ENCODE measurements at places on chromosomes 12 and 14. TPM values are rescaled to one million over a fixed set of nuclear protein-coding genes. Genes with fewer than 3 reads are reported as not detected.
A peak's percentile ranks its signal among the peaks of the same experiment; 100 is the strongest.

DNA sequence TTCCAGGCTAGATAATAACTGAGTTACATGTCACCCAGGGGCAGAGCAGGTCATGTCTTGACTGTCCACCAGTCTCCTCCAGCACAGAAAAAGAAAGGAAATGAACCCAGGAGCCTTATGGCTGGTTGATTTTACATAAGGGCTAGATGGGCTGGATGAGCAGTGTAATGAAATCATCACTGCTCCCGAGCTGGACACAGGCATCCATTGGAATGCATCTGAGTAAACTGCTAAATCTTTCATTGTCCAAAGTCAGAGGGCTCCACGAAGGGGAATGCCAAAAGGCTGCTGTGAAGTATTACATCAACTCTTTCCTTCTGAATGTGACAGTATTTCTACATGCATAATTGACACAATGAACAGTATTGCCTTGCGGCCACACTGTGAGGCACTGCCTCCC is 30.1 kb upstream of the TSPAN11 start:
- no peaks in the 10 kb centered on the region for H3K4me1 ChIP-seq
- no peaks in the 10 kb centered on the region for H3K27me3 ChIP-seq
- H3K36me3 ChIP-seq, result no peaks in the 10 kb centered on the region

- H3K4me1 ChIP-seq, result peaks cover 36% of the 10 kb centered on the region
- peak overlapping the region; percentile 94 for H3K27ac ChIP-seq
- H3K36me3 ChIP-seq, result no peaks in the 10 kb centered on the region
- no peaks in the 10 kb centered on the region for H3K27me3 ChIP-seq
These were observed 715 bp upstream of the RAP1B start for GRCh38 chr12:68609998-68610369.

DNA sequence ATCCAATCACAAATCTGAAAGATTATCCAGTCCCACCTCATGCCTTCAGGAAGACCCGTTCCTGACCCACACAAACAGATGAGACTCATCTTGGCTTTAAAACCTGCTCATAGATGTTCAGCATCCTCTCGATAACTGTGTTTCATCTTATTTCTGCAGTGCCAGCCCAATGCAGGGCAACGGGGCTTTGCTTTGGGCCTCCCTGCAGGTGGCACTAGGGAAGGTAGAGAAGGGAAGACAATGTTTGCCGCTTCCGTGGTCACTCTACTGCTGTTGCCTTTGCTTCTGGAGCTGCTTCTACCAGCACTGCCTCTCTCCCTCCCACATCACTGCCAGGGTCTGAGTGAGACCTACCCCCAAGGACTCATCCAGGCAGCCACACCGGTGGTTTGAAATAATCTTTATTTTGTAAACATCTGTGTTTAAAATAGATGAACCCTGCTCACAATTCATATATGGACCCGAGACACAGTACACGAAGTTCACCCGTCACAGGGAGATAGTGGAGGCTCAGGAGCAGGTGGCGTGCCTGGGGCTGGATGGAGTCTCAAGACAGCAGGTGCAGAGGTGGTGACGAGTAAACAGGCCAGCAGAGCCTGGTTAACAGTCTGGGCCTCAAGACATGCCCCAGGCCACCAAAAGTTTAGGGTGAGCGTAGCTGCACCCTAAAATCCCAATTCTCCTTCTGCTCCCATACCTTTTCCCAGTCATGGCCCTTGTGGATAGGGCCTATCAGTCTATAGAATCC is 3.1 kb upstream of the GPX2 start:
- peaks cover 32% of the 10 kb centered on the region for H3K4me1 ChIP-seq
- H3K27ac ChIP-seq, result no peak overlapping the region
- DNase-seq, result no peak

DNA sequence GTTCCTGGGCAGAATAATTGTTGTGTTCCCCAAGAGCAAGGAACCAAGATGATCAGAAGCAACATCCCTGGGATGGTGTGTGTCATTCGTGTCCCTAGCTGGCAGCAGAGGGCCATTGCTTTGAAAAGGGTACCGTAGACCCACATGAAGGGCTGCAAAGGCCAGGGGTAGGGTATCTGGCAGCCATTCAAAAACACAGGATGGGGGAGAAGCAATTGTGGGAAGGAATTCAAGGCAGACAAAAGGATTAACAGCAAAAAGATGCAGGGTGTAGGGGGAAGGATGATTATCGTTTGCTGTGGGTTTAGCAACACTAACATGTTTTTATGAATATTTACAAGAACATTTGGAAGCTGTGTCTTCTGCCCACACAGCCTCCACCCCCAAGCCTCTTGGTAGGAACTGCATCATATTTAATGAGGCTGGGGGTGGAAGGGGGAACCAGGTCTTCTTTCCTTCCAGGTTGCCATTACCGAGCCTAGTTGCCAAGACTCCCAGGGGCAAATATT is 169.0 kb upstream of the G2E3 start:
- no peak overlapping the region for H3K4me3 ChIP-seq
- H3K27ac ChIP-seq, result peak overlapping the region; percentile 28
- H3K36me3 ChIP-seq, result no peaks in the 10 kb centered on the region

FGF6 gene
- total RNA-seq, result not detected

Data from body of pancreas (tissue), 4 donors.